ENCODE measurements at places on chromosomes 3 and 15.

DNA sequence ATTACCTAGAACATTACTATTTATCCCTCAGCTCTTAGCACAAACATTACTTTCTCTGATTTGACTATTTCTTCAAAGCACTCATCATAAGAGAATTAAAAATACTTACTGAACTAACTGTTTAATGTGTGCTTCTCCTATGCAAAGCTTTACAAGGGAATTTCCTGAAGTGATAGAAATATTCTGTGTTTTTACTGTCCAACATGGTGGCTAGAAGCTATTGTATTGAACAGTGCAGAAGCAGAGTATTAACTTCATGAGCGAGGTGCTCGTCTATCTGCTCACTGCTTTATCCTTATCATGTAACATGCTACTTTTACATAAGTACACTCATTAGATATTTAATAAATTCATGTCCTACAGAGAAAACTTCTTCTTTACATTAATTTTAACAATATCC, 239.1 kb downstream of the ISL2 start:
- no peak for DNase-seq

DNA sequence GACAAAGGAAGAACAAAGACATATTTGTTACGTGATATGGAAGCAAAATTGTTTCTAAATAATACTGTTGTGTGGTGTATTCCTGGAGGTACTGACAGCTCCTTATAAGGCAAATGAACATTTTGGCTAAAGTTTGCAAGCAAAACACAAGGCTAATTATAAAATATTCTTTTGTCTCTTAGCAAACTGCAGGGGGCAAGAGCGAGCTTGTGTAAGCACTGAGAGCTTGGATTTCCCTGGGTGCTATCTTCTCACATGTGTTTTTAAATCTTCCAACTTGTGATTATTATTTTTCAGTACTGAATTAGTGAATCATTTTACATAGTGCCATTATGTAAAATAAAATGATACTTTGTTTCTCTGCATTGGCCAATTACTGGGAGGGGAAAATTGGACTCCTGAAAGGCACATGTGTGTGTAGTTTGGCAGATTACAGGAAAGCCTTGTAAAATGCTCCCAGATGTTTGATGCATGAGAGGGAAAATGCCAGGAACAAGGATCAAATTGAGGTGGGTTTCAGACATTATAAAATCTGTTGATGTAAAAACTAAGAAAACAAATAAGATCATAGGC, 611.5 kb downstream of the AGBL1 start:
- DNase-seq, result no peak

DNA sequence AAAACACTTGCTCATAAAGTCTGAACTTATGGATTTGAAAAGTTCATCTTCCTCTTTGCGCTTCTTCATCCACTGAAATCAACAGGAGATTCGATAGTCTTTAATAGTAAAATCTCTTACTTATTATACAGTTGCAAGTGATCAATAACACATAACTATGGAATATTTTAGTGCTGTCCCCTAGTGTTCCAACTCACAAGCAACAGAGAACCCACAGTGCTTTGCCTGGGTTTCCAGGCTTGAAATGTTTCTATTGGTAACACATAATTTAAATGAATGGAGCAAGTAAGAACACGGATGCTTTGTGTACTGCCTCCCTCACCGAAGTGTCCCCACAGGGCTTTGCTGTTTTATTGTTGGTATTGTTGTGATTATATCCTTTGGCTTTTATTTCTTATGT, 93.5 kb downstream of the WDR72 start:
- DNase-seq, result no peak

- DNase-seq, result peak; percentile 74
Measured at GRCh38 chr15:31328428-31328968, 1.9 kb downstream of the KLF13 start.

- DNase-seq, result no peak
Measured at GRCh38 chr3:125194061-125194848, 18.3 kb downstream of the SLC12A8 start.

Data from Right ventricle myocardium superior (tissue), 1 donor.